AG20443 (cell line): ENCODE measurements at places on chromosomes 6 and 20.

- no peak for DNase-seq
Observed at GRCh38 chr6:49553384-49553783, 2.9 kb downstream of the C6orf141 start.

- no peak for DNase-seq
Observed at GRCh38 chr6:34663831-34664255, 32.7 kb downstream of the ILRUN start.

DNA sequence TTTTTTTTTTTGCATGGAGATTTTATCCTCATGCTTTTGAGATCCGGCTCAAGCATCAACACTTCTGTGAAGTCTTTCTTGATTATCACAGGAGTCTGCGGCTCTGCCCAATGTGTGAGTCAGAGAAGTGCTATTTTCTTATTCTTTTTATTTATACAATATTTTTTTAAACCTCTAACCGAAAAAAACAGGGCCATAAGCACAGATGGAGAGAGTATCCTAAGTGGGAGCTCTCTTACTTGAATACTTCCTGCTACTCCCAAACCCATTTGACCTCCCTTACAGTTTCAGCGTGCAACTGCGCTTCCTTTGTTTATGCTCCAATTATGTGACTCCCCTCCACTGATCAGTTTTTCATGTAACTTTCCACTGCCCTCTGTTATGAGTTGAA, 8.7 kb upstream of the ATXN1 start:
- peak; percentile 48 for DNase-seq

DNA sequence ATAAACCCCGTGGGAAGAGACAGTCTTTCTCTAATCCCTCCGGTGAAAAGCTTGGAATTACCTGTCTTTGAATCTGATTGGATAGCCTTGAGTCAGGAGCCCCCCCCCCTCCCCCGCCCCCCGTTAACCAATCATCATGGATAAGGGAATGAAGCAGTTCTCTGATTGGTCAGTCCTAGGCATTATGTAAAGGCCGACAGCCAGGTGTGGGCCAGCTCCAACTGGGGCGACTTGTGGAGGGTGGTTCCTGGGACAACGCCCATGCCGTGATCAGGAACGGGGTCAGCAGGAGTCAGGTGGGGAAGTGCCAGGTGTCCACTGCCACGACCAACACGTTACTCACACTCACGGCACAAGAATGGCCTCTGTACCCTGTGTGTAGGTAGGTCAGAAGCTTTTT, 406.8 kb upstream of the SULF2 start:
- no peak for DNase-seq

- DNase-seq = no peak
Observed at GRCh38 chr6:158816329-158816728, 2.8 kb downstream of the EZR start.

GRCh38 chr6:20997143-20997769, 463.0 kb downstream of the CDKAL1 start:
- DNase-seq = no peak

DNA sequence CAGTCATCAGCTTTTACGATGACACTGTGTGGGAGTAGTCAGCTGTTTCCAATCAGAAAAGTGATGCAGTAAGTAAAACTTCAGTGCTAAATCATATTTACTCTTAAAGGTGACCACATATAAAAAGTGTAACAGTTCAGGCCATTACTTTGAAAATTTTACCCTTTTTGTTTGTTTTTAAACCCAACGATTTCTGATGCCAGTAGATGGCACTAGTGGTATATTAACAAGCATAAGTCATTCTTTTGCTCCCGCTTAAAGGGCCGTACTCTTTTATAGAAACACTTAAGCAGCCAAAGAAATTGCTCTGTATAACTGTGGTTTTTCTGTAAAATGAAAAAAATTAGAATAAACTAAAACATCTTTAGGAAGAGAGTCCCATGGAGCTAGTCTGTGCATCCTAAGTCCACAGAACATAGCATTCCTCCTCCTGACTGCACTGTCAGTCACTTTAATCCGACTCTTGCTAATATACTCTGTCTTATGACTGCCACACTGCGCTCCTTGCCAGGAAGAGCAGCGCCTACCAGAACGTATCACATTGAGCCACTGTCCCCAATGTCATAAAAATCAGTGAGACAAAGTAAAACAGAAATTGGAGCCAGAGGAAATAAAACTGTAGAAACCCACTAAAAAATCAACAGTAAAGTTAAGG, 25.0 kb downstream of the HEBP2 start:
- peak; percentile 60 for DNase-seq

- DNase-seq = no peak
Observed at GRCh38 chr20:52047811-52048764, 143.5 kb downstream of the ZFP64 start.

DNA sequence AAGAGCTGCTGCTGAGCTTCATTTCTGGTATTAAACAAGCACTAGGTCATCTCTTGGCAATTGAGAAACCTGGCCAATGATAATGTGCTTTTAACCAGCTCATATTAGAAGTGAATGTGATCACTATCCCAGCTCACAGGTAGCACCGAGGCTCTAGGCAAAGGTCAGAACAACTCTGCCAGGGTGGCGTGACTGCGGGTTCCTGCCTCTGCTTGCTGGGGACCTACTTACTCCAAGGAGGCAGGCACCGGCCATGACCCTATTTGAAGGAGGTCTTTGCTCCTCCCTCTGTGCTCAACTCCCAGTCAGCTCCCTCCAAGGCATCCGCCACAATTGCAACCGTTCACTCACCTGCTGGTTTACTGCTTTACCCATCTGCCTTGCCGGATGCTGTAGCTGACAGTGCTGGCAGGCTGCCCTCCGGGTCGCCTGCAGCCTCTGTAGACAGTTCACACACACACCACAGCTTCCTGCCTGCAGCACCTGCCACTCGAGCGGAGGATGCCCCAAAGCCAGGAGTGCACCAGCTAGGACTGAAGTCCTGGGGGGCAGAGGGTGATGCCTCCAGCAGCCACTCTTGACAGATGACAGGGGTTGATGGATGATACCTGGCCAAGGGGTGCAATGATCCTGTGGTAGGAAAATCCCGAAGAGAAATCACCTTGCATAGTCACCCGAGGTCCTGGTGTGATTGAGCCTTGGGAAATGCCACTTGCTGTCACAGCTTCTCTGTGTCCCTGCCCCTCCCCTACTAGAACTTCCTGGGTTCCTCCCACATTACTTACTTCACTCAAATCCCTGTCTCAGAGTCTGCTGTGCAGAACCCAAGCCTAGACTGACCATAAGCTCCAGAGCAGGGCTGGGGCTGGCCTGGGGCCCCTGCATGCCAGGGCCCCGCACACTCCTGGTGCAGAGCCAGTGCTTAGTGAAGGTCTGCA, 8.8 kb upstream of the VSX1 start:
- DNase-seq = no peak

- DNase-seq = no peak
Observed at GRCh38 chr6:42372699-42373098, 79.0 kb downstream of the TRERF1 start.

DNA sequence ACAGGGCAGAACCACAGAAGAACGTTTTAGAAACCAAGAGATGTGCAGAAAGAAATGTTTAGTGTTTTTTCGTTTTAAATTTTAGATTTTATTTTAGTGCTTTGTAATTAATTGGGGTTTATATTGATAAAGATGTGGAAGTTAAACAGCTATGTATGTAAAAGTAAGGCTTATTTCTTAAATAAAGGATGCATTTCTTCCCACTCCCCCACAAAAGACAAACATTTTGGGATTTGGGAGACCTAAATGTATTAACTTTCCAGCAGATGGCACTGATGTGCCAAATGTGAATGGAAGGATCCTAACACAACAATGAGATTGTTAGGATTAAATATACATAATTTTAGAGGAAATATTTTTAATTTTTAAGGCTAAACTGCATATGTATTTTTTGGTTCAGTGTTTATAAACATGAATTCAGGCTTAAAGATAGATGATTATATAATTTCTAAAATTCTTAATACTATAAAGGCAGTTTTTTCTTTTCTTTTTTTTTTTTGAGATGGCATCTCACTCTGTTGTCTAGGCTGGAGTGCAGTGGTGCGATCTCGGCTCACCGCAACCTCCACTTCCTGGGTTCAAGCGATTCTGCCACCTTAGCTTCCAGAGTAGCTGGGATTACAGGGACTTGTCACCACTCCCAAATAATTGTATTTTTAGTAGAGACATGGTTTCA, 12.0 kb downstream of the PFDN4 start:
- peak; percentile 41 for DNase-seq

DNA sequence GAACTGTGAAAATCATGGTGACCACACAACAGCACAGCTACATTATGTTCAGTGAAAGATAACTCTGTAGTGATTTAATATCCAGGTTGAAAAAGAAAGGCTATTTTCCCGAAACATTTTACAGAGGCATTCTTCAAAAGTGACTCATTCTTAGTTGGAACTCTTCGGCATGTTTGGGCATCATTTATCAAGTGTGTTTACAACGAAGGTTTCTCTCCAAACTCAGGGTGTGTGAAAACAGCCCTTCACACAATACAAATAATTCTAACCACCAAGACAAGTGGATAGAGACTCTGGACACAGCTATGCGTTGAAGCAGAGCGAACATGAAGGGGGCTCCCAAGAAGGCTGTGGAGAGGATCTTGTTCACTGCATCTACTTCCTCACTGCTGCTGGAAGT, 57.6 kb downstream of the CBLN4 start:
- no peak for DNase-seq

DNA sequence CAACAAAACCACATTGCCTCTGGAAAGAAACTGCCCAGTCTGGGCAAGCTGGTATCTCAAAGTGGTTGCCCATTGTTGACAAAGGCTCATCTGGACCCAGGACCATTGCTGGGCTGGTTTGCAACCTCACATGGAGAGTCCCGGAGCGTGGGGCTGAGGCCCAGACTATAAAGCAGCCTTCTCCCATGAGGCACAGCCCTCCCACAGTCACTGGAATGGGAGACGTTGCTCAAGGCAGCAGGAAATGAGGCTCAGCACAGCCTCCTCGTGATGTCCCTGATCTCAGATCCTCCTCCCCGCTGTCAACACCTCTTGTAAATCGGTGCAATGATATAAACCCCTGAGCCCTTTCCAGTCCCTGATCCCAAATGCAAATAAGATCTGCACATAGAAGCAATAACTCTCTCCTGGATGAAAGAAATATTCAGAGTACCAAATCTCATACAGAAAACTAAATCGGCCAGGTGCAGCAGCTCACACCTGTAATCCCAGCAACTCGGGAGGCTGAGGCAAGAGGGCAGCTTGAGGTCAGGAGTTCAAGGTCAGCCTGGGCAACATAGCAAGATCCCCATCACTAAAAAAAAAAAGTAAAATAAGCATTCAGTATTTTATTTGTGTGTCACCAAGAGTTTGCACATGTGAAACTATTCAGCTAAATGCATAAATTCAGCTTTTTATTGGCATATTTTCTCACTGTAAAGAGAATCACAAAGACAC, 103.0 kb upstream of the RREB1 start:
- no peak for DNase-seq
